ENCODE measurements at places on chromosomes 7 and 10.
A peak's percentile ranks its signal among the peaks of the same experiment; 100 is the strongest.

DNA sequence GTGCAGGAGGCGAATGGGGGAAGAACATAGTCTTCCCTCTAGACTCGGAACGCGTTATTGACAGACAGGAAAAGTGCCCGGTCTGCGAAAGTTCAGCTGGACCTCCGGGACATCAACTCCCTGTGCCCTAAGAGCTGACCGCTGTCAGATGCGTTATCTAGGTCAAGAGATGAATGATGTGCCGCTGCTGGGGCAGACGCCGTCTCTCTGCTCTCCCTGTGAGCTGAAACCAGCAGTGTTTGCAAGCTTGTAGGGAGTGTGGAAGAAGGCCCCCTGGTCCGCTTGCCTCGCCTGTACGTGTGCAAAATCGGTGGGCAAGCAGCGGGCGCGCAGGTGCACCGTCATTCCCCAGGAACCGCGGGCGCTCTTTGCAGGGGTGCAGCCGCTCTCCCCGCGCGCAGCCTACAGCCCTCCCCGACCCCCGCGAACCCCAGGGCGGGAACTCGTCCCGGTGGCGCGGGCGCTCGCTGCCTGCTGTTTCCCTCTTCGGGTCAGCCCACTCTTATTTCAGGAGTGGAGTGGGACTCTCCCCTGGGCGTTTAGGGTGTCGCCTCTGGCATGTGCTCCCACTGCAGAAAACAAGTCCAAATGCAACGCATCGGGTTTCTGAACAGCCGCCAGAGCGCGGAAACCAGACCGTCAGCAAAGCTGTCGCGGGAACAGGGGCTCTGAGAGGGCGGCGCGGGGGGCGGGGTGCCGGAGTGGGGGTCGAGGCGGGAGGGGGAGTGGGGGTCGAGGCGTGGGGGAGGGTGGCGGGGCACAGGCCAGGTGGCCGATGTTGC is 1.8 kb upstream of the PFKFB3 start:
- peak; percentile 53 for DNase-seq

DNA sequence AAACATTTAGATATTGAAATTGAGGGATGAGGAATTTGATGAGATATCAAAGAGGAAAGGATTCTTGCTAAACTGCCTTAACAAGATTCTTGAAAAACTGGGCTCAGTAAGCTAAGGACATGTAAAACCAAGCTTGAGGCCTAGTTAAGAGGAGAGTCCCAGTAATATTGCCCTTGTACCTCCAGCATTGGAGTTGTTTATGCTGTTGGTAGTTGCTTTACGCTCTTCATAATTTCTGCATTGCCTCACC is 156.1 kb upstream of the TRIM24 start:
- DNase-seq = no peak

- DNase-seq = no peak
Measured at GRCh38 chr10:9645404-9645803, 1372.3 kb upstream of the CELF2 start.

- DNase-seq = no peak
Measured at GRCh38 chr10:114103284-114103683, 59.6 kb downstream of the ADRB1 start.

DNA sequence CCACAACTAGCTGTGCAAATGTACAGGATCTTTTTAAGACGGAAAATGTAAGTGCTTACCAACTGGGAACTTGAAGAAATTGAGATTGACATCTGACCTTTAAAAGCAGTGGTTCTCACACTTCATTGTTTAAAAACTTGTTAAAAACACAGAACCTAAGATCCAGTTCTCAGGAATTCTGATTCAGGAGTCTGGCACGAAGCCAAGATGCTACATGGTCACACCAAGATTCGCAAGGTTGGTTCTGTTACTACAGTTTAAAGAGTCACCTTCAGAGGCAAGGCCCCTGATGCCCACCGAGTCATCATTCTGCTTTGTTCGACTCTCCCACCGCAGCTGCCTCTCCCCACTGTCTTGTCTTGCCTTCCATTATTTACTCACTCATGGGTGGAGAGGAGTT is 113.3 kb downstream of the GLI3 start:
- no peak for DNase-seq
